ENCODE measurements at places on chromosomes 2 and 18. TPM values are rescaled to one million over a fixed set of nuclear protein-coding genes. Genes with fewer than 3 reads are reported as not detected.

EML6 gene
- polyA plus RNA-seq, result not detected

CHST10 gene
- polyA plus RNA-seq, result 7.1 TPM

GYPC gene
- 112 TPM for polyA plus RNA-seq

PARD3B gene
- polyA plus RNA-seq, result not detected

ASPRV1 gene
- 0.44 TPM for polyA plus RNA-seq

Measured in naive B cell (primary cell).